ENCODE measurements at places on chromosomes 4 and X.

- no peak for DNase-seq
Observed at GRCh38 chrX:52574416-52575275, 57.8 kb upstream of the XAGE1B start.

DNA sequence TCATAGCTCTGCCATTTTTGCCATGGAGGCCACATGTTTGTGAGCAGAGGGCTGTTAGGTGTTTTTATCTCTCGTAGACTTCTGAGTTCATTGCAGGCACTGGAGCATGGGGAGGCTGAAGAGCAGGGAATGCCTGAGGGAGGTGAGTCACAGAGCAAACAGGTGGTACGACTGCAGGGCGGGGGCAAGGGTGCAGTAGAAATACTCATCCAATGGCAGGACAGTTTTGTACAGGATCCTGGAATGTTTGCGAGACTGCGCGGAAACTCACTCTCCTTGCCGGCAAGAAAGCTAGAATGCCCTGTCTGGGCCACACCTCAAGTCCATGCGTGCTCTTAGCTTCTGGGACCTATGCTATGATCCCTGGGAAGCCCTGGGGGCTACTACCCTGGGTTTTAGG is 20.0 kb upstream of the VCX2 start:
- DNase-seq, result no peak

DNA sequence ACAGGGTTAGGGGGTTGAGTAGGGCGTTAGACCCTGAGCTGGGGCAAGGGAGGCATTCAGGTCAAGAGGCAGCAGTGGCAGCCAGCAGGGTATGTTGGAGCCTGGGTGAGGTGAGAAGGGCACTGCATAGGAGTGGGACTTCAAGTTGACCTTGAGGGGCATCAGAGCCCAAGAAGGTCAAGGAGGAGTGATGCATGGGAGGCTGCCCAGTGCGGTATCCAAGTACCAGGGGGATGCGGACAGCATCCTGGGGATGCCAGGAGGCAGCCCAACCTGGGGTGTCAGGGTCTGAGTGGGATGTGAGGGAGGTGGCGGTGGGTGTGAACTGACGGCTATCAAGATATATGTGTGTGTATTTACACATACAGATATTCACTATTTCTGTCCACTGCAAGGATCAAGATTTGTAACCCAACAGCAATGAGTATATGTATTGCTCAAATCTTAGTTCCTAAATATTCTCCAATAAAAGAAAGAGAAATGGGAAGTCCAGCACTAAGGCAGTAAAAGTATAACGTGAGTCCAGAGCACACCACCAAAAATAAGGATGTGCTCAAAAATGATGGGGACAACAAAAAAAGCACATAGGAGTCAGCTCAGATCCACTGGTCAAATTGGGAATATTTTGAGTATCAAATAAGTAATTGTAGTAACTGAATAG is 9.8 kb upstream of the DCLK2 start:
- no peak for DNase-seq

GRCh38 chr4:152785639-152786615 is 6.2 kb downstream of the ARFIP1 start:
- DNase-seq, result no peak

- no peak for DNase-seq
Observed at GRCh38 chr4:182778222-182778982, 138.8 kb downstream of the DCTD start.

- no peak for DNase-seq
Observed at GRCh38 chr4:1344696-1345095, 2.3 kb upstream of the UVSSA start.

GRCh38 chr4:137934046-137934445 is 308.1 kb downstream of the SLC7A11 start:
- DNase-seq, result no peak

GRCh38 chr4:165398570-165398969 is 19.8 kb downstream of the CPE start:
- DNase-seq, result no peak

DNA sequence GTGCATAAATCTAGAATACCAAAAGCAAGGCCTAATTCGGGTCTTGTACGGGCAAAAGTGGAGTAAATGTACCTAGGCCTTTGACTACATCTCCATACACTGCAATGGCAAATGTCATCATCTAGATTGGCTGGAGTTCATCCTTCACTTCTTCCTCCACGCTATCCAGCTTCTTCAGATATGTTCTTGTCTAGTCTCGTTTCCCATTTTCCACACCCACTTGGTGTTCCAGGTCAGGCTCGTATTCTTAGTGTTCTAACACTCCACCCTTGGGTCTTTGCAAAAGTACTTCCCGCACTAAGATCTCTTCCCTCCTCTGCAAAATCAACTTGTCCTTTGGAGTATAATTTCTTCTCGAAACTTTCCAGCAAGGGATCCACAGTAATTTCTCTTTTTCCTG is 1.4 kb downstream of the COQ2 start:
- DNase-seq, result no peak

GRCh38 chr4:71257761-71258160 is 81.1 kb upstream of the SLC4A4 start:
- DNase-seq, result no peak

- DNase-seq, result no peak
Observed at GRCh38 chr4:156977435-156978160, 6.0 kb upstream of the PDGFC start.

- DNase-seq, result no peak
Observed at GRCh38 chr4:109820563-109820962, 5.0 kb downstream of the GAR1 start.

- DNase-seq, result no peak
Observed at GRCh38 chr4:142567620-142568451, 278.3 kb downstream of the INPP4B start.
